ENCODE measurements at places on chromosomes 7 and 10. TPM values are rescaled to one million over a fixed set of nuclear protein-coding genes. Genes with fewer than 3 reads are reported as not detected.
A peak's percentile ranks its signal among the peaks of the same experiment; 100 is the strongest.

GRCh38 chr10:7409732-7410168 lies 1.1 kb downstream of the SFMBT2 start:
- no peak for DNase-seq

DNA sequence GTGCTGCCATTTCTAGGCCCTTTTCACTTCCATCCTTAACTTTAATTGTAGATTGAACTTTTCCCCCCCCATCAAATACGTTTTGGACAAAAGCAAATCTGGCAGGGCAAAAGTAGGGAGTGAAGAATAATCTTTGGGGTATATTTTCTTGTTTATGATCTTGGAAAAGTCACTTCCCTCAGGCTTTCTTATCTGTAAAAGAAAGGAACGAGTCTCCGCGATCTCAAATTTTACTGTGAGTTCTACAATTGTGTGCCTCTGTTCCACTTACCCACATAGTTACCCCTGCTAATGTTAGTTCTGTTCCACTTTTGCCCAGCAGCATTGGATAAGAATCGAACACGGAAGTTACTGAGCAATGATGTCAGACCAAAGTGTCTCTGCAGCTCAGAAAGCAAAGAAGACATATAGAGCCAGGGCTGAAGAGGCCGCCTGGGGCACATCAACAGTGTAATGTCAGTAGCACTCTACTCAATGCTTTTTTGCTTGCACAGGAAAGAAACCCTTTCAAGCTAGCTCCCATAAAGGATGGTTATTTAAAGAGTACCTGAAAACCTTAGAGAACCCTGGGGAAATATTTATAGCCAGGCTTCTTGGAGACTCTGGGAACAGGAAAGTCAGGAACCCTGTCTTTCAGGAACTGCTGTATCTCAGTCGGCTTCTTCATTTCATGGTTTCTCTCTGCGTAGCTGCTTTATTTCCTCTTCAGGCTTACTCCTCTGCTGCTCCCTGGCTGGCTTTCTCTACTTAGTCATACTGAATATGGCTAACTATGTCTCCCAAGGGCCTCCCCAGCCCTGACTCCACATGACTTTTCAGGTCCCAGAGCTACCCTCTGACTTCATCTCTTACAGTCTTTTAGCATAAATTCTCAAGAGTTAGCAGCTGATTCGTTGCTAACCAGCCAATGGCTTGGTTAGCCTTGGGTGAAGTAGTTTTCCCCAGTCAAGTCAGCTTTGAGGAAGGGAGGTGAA lies 123.7 kb upstream of the FAM3C start:
- DNase-seq = peak; percentile 46

DNA sequence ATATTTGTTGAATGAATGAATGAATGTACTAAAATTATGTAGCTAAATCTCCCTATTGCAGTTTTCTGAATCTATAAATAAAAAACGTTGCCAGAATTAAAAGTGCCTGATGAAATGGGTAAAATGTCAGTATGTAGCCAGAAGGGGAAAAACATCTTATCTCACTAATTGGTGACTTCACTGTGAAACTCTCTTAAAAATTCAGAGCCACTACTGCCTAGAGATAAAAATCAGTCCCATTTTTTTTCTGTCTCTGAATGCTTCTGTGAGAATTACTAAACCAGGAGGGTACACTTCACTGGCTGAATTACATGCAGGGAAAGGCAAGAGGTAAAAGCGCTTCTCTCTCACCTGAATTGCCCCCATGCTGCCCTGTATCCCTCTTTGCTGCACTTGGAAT lies 69.6 kb upstream of the HPS1 start:
- DNase-seq = no peak

DNA sequence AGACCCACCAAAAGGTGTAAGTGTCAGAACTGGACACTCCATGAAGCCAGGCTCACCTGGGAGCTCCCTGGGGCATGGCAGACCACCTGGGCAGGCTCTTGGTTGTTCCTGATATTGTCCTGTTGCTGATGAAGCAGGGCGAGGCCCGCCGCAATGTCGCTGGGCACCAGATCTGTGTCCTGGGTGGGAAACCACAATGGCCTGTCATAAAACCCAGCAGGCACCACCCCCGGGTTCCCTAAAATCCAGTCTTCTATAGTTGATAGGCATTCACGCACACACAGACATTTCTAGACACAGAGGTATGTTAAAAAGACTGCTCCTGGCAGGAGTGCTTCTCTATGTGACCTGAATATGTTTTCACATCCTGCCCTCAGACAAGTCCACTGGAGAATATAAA lies 15.0 kb downstream of the DAGLB start:
- DNase-seq = no peak

DNA sequence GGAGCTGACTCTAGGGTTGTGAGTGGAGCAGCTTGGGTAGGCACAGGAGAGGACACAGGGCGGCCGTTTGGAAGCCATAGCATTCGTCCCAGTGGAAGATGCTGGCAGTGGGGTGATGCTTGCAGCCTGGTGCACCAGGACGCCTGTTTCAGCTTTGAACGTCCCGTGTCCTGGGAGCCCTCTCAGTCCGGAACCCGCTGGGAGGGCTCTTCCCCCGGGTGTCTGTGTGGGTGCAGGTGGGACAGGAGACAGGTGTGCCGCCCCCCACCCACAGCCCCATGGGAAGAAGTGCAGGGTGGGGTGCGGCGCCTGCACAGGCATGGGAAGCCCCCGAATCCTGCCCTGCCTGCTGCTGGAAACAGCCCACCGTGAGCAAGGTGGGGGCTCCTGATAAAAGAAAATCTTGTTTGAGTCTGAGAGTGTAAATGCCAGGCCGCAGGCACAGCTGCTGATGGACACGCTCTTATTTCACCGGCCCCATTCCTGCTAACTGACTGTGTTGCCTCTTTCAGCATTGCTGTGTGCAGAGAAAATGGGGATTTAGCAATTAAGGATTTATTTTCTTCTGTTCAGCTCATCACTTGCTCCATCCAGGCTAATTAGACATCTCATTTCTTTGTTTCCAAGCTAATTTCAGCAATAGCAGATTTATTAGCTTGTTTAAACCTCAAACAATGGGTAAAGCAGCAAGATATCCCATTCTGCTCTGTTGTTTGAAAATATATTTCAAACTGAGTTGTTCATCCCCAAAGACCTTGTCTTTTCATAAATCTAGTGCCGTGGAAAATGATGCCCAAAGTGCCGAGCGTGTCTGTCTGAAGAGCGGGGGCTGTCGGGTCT lies 54.9 kb upstream of the DPYSL4 start:
- DNase-seq = no peak

DNA sequence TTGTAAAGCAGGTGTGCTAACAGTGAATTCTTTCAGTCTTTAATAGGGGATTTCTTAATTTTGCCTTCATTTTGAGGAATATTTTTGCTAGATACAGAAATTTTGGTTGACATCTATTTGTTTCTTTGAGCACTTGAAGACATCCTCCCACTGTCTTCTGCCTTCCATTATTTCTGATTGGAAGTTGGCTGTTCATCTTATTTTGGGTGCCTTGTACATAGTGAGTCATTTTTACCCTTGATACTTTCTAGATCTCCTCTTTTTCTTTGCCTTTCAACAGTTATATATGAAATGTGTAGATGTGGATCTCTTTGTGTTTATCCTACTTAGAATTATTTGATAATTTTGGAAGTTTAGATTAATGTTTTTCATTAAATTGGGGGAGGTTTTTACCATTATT lies 631.0 kb downstream of the AUTS2 start:
- peak; percentile 23 for DNase-seq

DNA sequence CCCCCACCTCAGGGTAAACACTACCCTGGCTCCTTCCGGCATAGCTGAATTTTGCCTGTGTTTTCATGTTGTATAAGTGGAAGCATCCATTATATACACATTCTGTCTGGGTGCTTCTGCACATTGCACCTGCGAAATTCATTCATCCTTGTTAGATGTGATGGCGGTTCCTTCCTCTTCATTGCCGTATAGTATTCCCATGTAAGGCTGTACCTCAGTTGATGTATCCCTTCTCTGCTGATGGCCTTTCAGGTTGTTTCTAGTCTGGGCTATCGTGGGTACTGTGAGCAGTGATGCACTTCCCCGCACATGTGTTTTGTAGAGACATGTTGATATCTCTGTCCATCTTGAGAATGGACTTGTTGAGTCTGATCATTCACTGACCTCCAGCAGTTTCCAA lies 28.9 kb downstream of the ELFN1 start:
- peak; percentile 2 for DNase-seq

DNA sequence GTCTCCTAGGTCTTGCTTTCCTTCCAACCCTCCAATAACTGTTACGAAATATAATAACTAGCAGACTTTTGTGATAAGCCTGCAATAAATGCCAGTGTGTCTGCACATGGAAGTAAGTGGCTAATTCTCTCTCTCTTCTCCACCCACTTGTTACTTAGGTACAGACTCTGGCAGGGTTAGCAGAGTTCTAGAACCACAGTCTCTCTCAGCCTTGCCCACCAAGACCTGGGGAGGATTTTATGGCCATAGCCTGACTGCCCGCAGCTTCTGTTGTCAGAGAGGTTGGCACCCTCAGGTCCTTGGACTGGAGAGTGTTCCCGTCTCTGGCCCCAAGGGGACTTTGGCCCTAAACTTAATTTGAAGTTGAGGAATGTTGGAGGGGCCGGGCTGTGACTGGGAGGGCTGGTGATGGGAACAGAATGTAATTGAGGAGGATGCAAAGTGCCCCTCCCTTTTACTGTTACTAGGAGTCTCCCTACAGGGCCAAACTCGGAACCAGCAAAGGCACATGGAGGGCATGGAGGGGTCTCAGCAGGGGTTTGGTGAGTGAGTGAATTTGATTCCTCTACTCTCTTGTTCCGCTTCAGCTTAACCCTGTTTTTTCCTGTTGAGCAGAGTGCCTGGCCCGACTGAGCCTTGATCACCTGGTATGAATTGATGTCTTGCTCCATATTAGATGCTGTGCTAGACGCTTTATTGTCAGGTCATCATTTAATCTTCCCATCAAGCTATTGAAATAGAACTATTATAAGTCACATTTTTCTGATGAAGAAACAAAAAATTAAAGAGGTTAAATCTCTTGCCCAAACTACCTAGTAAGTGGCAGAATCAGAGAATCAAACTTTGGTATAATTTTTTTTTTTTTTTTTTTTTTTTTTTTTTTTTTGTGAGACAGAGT lies 37.0 kb upstream of the LCOR start:
- peak; percentile 14 for DNase-seq

- peak; percentile 35 for DNase-seq
Measured at GRCh38 chr7:101156277-101156676, 2.0 kb downstream of the AP1S1 start.

DNA sequence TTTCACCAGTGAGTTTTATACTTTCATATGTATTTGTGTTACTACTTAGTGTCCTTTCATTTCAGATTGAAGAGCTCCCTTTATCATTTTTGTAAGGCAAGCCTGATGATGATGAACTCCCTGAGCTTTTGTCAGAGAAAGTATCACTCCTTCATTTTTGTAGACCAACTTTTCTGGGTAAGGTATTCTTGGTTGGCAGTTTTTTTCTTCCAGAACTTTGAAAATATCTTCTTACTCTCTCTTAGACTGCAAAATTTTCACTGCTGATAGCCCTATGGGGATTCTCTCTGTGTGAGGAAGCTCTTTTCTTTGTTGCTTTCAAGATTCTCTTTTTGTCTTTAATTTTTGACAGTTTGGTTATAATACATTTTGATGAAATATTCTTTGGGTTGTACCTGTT lies 35.7 kb downstream of the CCDC7 start:
- no peak for DNase-seq

DNA sequence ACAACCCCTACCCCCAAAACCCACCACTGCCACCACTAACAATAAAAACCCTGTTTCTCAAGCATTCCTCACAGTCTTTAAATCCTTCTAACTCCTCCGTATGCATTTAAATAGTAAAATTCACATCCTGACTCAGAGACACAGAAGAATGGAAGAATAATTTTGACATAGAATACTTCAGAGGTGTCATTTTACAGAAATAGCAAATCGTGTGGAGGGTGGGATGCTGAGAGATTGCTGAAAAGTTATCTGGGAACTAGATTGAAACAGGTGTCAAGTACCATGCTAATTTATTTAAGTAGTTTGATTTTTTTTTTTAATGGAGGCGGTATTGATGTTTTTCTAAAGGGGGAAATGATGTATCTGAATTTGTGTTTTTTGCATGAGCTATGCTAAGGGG lies 575.2 kb upstream of the TPK1 start:
- DNase-seq = no peak

DNA sequence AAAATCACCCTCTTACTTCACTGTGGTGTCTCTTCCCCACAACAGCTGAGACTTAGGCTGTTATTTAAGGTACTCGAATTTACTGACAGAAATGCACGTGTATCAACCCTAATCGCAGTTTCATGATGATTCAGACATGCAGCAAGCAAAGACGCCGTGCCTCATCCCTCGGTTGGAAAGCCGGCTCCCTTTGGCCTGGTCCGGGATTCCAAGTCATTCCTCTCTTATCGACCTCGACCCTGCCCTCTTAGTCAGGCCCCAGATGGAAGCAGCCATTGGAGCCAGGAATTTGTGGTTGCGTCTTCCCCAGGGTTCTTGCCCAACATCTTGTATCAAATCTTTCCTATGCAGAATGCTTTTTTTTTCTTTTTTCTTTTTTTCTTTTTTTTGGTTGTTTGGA lies 229.5 kb downstream of the GATA3 start:
- DNase-seq = no peak

- peak; percentile 48 for DNase-seq
Measured at GRCh38 chr7:71746006-71746405, 614.1 kb downstream of the GALNT17 start.

DNA sequence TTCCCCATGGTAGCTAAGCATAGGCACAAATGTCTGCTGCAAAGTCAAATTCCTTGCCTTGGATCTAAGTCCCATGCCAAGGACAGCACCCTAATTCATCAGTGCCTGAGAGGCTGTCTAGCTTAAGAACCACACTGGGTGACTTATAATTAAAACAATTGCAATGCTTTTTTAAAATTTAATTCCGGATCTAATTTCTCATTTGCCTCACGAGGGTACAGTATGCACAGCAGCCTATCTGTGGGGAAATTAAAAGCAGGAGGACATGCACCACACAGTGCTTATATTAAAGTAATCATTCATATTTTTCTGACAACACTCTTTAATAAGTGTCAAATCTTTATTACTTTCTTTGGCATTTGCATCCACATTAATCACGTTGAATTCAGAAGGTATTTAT lies 378.8 kb downstream of the GPAM start:
- DNase-seq = no peak

DNA sequence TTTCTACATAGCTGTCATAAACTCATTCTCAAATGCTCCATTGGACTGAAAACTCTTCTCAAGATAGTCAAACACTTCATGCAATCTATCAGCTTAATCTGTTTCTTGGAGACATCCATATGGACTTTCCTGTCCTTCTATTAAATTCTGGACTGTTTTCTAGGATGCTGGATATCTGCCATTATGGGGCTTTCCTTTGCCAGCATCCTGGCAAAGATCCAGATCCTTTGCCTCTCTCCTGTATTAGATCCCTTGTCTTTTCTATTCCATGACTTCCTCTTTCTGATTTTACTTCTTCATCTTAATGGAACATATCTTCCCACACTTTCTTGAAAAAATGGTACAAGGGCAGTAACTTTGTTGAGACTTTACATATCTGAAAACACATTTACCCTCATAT lies 35.9 kb upstream of the SKAP2 start:
- DNase-seq = no peak

- peak; percentile 71 for DNase-seq
Measured at GRCh38 chr7:45189151-45189970, 31.8 kb downstream of the RAMP3 start.

- no peak for DNase-seq
Measured at GRCh38 chr7:37516664-37517063, 68.0 kb upstream of the ELMO1 start.

Gene GPR158
- total RNA-seq = under 0.01 TPM

Gene DHTKD1
- 29.3 TPM for total RNA-seq

Gene RADIL
- total RNA-seq = 0.29 TPM

Gene CUZD1
- total RNA-seq = 0.59 TPM

Gene CYP2C19
- total RNA-seq = not detected

Gene PON3
- 0.88 TPM for total RNA-seq

Gene OR2A7
- total RNA-seq = 1.1 TPM

Gene YKT6
- total RNA-seq = 95.2 TPM

Gene CHN2
- total RNA-seq = under 0.01 TPM

Gene IFIT1B
- total RNA-seq = not detected
